T-helper 2 cell (primary cell): ENCODE measurements at places on chromosomes 13 and 19.

DNA sequence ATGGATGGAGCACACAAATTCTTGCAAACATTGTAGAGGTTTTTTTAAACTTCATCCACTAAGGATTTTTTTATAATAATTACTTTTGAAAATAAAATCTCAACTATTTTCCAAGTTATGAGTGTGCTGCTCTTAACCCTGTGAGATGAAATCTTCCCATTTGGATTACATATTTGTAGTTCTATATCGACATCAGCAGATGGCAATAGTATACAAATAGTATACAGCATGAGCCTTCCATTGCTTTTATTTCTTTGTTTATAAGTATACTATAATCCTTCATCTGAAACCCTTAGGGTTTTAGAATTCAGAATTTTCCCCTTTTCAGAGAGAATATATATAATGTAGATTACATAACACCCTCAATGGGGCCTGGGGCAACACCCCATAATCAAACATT, 70.5 kb downstream of the GJA3 start:
- no peak for DNase-seq

DNA sequence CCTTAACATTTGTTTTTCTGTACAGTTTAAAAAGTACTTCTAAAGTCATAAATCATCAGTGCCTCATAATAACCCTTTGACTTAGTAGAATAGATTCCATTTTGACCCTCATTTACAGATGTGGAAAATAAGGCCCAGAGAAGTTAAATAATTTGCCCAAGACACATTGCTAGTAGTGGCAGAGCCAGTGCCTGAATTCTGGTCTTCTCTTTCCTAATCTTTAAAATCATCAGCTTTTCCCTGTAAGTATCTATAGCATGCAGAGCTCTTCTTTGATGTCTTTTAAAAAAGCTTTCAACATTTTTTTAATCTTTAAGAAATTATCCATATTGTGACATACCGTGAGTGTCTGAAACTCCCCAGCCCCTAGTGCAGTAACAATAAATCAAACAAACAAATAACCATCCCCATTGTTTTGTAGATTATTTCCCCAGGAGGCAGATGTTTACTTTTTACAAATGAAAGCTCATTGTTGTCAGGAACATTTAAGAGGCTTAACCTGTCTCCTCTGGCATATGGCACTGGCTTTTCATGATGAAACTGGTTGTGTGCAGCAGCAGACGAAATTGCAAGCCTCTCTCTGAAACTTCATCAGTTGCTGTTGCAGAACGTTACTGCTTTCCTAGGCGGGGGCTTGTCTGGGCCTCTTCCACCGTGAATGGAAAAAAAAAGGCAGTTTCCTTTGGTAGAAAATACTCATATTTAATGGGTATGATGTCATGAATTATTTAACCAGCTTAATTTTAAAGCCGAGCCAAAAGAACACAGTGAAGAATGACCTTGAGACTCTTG, 31.7 kb upstream of the PCDH8 start:
- DNase-seq, result no peak

DNA sequence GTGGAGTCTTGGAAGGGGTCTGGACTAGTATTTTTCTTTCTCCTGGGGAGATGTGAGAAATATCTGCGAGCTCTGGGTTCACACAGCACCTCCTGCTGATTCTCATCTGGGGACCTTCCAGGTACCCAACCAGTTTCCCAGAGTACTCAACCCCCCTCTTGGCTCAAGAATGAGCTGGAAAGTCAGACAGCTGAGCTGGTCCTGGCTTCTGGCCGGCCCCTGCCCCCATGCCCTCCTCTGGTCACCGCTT, 2.2 kb upstream of the PDE4A start:
- no peak for DNase-seq

DNA sequence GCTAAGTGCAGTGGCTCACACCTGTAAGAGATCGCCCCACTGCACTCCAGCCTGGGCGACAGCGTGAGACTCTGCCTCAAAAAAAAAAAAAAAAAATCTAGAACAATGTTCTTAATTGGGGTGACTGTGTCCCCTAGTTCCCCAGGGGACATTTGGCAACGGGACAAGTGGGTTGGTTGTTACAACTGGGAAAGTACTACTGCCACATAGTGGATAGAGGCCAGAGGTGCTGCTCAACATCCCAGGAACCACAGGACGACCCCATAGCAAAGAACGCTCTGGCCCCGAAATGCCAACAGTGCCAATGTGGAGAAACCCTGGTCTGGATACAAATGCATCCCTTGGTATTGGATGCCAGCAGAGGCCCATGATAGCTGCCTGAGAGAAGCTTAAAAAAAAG, 11.8 kb downstream of the NLRP12 start:
- DNase-seq, result no peak

DNA sequence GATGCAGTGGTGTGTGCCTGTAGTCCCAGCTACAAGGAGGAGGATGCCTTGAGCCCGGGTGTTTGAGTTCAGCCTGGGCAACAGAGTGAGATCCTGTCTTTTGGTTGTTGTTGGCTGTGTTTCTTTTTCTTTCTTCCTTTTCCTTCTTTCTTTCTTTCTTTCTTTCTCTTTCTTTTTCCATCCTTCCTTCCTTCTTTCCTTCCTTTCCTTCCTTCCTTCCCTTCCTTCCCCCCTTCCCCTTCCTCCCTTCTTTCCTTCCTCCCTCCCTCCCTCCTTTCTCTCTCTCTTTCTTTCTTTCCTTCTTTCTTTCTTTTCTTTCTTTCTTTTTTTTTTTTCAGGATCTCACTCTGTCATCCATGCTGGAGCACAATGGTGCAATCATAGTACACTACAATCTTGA, 46.5 kb upstream of the SIN3B start:
- DNase-seq, result no peak

DNA sequence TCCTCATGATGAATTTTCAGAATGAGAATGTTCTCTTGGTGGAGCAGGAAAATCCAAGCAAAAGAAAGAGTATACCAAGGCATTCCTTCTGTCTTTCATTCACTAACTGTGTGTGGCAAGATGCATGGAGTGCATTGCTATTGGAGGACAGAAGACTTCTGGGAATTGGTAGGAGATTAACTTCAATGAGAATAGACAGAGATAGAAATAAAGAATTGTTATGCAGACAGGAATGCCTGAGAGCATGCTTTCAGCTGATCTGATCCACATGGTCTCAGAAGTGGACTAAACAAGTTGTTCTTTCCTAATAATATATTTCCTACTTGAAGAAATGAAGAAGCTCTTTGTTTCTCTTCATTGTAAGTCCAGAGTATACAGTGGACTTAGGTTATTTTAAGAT, 303.6 kb downstream of the MYO16 start:
- no peak for DNase-seq

DNA sequence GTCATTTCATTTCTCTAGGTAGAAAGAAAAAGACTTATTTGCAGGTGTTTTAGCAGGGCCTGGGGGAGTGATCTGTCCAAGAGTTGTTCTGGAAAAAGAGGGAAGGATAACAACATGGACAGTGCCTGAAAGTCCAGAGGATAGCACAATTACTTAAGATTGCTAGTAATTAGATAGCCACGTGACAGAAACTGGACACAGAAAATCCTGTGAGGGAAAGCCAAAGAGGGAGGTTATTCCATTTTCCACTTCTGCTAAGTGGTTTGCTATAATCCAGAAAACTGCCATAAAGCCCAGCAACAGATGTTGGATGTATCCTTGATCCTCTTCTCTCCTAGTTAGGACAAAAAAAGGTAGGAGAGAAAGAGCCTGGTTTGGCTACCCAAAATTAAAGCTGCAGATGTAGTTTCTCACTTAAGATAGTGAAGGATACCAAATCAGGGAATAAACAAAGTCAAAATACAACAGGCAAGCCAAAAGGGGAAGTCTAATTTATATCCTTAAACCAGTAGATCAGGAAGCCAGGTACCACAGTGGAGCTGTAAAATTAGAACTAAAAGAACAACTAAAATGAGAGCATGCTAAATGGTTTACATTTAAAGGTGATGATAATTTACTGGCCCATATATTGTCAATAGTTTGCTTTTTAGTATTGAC, 140.2 kb downstream of the VWA8 start:
- DNase-seq, result no peak

GRCh38 chr19:30450100-30450499, 77.9 kb downstream of the ZNF536 start:
- no peak for DNase-seq

DNA sequence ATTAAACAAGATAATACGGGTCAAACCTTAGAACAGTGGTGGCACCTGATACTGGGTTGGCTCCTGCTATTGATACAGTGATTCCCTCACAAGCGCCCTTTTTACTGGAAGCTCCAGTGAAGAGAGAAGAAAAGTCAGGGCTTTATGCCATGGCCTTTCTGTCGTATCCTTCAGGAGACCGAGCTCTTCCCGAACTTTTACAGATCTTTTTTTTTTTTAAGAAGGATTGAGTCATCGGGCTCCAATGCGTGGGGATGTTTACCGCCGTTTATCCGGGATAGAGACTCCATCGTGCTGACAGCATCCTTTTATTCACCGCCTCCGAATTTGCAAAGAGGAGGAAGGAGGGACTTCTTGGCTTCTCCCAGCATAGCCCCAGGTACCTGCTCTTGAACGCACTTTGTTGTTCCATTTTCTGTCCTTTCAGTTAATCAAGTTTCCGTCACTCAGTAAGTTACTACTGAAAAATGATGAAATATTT, 574 bp downstream of the ZNF227 start:
- no peak for DNase-seq

- DNase-seq, result no peak
Observed at GRCh38 chr19:5228932-5229777, 111.5 kb downstream of the PTPRS start.

- no peak for DNase-seq
Observed at GRCh38 chr19:33730858-33731607, 65.6 kb upstream of the KCTD15 start.

DNA sequence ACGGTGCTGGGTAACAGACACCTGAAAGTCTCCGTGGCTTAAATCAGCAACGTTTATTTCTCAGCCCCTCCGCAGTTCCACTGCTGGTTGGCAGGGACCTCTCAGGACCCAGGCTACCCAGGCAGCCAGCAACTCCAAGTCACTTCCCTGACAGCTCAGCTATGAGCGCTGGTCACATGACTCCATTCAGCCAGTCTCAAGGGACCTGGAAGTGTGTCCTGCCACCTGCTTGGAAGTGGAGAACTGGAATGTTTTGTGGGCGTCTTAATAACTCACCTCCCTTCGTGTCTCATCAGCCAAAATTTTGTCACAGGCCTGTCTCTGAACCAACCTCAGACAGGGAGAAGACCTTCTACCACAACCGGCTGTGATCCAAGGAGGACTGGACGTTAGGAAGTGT, 72.8 kb downstream of the DPF1 start:
- no peak for DNase-seq
